ENCODE measurements at places on chromosomes 2 and 18.

DNA sequence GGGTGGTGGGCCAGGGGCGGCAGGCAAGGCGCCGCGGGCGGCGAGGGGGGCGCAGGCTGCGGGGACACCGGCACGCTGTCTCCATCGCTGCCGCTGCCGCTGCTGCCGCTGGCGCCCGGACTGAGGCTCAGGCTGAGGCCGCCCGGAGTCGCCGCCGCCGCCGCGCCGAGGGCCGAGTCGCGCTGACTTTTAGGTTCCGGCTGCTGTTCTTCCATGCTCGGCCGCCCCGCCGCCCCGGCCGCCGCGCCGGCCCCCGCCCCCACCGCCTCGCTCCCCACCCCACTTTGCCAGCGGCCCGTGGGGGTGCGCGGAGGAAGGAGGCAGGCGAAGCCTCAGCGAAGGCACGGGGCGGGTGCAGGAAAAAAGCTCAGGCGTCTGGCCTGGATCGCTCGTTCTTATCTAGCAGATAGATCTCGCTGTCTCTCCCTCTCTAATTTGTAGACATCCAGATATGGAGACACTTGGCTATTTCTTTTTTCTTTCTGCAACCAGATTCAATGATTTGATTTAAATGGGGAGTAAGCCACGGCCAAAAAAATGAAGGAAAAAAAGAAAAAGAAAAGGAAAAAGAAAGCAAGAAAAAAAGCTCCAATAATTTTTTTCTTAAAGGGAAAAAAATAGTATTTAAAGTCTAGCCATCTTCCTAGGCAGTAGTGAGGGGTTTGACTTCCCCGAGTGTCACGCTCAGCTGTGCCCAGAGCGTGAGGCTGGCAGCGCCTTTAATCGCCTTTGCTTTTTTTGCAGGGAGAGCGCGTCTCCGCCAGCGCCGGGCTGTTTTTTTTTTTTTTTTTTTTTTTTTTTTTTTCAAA, at the start of gene EN1:
EN1 (minus strand) TSS at position 696 of the 809 bp plus-strand sequence; CDS start at position 215, 481 bp downstream.
- DNase-seq: no peak

DNA sequence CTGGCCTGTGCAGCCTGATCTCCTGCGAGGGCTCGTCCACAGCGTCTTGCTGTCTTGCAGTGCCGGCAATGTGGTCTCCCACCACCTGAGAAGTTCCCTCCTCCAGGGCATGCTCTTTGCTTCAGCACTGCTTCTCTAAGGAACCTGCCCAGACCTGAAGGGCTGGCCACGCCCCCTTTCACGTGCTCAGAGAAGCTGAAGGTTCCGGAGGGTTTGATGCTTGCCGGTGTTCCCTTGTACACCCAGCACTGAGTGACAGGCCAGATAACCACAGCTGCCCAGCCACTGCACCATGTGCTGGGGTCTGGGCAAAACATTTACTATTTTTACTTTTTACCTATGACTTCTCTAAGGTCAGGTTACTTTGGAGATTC, 1.7 kb upstream of the POLR2D start:
- no peak for DNase-seq

GRCh38 chr2:88329815-88330603, 122.5 kb downstream of the FOXI3 start:
- no peak for DNase-seq

DNA sequence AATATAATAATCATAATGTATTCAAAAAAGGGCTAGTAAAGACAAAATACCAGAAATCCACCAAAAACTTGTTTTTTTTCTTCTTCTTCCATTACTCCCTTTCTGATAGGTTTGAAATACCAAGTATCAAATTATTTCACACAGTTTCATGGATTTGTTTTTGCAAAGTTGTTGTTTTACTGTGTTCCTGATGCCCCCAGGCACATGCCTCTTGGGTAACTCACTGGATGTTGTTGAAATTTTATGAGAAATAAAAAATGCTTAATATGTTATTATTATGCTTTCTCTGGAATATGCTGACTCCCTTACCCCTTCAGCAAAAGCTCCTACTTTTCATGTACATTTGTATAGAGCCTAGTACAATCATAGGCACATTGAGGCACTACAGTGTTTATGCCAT, 419.6 kb downstream of the NRXN1 start:
- DNase-seq: no peak

DNA sequence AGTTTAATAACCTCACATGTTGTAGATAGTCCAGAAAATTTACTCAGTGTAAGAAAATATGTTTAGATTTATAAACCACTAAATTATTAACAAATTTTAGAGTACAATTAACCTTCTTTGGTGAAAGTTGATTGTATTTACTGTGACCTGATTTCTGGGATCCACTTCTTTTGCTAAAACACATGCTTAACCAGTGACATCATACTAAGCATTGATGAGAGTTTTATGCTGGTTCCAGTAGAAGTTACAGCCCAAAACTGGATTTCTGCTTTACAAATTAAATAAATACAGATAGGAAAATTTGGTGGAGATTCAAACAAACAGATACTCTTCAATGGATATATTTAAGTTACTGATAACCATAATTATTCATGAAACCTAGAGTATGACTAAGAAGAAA, 40.9 kb downstream of the RBBP8 start:
- no peak for DNase-seq

DNA sequence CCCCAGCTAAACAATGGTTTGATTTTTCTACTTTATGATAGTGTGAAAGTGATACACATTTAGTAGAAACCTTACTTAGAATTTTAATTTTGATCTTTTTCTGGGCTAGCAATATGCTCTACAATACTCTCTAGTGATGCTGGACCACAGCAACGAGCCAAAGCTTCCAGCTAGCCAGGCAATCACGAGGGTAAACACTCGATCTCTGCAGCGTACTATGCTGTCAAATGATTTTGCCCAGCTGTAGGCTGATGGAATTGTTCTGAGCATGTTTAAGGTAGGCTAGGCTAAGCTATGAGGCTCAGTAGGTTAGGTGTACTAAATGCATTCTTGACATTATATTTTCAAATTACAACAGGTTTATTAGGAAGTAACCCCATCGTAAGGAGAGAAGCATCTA, 207.5 kb downstream of the LRRTM4 start:
- DNase-seq: no peak

DNA sequence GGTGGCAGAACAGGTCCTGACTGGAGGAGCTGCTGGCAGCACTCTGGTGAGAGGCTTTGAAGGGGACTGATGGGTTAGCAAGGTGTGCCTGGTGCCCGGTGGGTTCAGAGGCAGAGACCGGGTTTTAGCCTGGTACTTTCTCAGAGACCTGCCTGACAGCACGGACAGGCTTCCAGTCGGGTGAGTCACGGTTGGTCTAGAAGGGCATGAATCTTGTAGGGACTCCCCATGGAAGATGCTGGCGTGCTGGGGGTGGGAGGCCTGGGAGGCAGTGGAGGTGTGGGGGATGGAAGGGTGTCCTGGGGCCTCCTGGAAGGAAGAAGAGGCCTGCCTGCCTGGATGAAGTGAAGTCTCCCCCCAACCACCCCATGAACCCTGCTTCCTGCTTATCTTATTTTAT, 52.6 kb downstream of the ACKR3 start:
- DNase-seq: no peak
